ENCODE measurements at places on chromosomes 2 and 18.
A peak's percentile ranks its signal among the peaks of the same experiment; 100 is the strongest.

- DNase-seq = no peak
- no peak overlapping the region for H3K27ac ChIP-seq
- H3K36me3 ChIP-seq = no peaks in the 10 kb centered on the region
- no peaks in the 10 kb centered on the region for H3K27me3 ChIP-seq
- no peak overlapping the region for H3K4me3 ChIP-seq
Observed at GRCh38 chr2:38650717-38651116, 15.2 kb upstream of the GALM start.

DNA sequence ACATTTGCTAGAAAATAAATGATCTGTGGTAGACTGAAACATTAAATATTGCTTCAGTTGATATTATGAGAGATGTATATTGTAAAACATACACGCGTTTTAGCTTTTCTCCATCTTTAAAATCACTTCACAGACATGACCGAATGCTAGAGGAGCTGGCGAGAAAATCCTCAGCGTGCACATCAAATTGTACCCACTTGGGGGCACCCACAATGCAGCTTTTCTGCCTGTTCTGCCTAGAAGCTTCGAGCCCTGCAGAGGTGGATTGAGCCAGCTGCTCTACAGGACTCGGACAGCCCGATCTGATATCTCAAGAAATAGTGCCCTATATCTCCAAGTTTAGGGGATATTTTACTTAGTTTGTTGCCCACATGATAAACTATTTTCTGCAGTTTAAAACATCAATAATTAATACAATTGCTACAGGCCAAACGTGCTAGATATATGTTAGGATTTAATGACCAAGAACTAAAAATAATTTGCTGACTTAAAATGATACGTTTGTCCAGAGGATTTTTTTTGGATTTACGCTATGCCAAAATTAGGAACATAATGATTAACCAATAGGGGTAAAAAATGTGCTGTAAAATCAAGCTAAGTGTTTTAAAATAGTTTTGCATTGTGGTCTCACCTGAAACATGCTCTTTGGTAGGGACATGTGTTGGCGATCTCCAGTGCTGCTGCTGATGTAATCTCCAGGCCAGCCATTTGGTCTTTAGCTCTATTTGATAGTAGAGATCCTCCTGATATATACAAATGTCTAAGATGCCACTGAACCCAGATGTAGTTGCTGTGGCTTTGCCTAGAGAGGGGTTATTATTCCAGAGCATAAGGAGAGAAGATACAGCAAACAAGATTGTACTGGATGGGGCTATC, 22.3 kb upstream of the ATP5MC3 start:
- H3K4me3 ChIP-seq = no peak overlapping the region
- DNase-seq = no peak
- no peaks in the 10 kb centered on the region for H3K36me3 ChIP-seq
- H3K27ac ChIP-seq = no peak overlapping the region

GRCh38 chr2:29255004-29255403, 139.8 kb downstream of the CLIP4 start:
- H3K36me3 ChIP-seq = no peaks in the 10 kb centered on the region

DNA sequence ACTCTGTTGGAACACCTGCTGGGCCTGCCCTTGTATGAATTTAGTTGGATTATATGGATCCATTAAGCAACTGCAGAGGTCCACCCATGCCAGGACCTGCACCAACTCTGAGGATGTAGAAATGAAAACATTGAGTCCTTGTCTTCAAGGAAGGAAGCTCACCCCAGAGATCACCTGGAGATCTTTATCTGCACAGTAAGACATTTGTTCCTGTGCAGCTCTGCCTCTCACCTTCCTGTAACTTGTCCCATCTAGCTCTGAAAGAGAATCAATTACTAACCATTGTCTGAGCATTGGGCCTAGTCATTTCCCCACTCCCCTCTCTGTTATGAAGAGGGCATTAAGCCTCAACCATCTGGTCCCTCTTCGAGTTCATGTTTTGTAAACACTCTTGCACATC, 105.2 kb upstream of the YWHAQ start:
- no peak overlapping the region for H3K27ac ChIP-seq
- no peak overlapping the region for H3K4me3 ChIP-seq
- DNase-seq = no peak
- H3K4me1 ChIP-seq = peaks cover 18% of the 10 kb centered on the region

GRCh38 chr2:226712941-226713340, 86.7 kb downstream of the IRS1 start:
- DNase-seq = no peak
- no peaks in the 10 kb centered on the region for H3K27me3 ChIP-seq
- no peaks in the 10 kb centered on the region for H3K4me1 ChIP-seq
- no peaks in the 10 kb centered on the region for H3K36me3 ChIP-seq
- H3K27ac ChIP-seq = no peak overlapping the region
- no peak overlapping the region for H3K4me3 ChIP-seq

DNA sequence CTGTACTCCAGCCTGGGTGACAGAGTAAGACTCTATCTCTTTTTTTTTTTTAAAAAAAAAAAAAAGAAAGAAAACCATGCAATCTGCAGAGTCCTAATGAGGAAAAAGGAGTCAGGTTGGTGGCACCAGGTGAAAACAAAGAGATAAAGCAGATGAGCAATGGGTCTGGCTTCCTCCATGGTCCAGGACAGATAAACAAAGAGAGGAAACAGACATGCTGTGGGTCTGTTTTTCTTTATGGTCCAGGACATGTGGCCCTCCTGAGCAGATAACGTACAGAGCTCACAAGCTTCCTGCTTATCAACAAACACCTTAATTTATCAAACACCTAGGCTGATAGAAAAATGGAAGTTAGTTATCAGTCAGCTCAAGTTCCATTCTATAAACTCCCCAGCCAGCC, 24.4 kb upstream of the TUBB6 start:
- H3K27ac ChIP-seq = no peak overlapping the region
- H3K27me3 ChIP-seq = peaks cover 16% of the 10 kb centered on the region
- no peaks in the 10 kb centered on the region for H3K36me3 ChIP-seq
- no peak for DNase-seq
- H3K4me1 ChIP-seq = peaks cover 12% of the 10 kb centered on the region

GRCh38 chr18:57438743-57439608, 3.8 kb downstream of the ONECUT2 start:
- H3K4me3 ChIP-seq = no peak overlapping the region
- H3K36me3 ChIP-seq = no peaks in the 10 kb centered on the region
- H3K27me3 ChIP-seq = peaks cover 44% of the 10 kb centered on the region
- H3K27ac ChIP-seq = no peak overlapping the region
- DNase-seq = no peak
- peaks cover 25% of the 10 kb centered on the region for H3K4me1 ChIP-seq

GRCh38 chr18:24248359-24248758, 109.5 kb downstream of the CABYR start:
- no peak for DNase-seq
- no peak overlapping the region for H3K27ac ChIP-seq

- no peak for DNase-seq
- no peak overlapping the region for H3K4me3 ChIP-seq
- no peaks in the 10 kb centered on the region for H3K27me3 ChIP-seq
- H3K27ac ChIP-seq = no peak overlapping the region
- H3K36me3 ChIP-seq = no peaks in the 10 kb centered on the region
- no peaks in the 10 kb centered on the region for H3K4me1 ChIP-seq
Observed at GRCh38 chr2:6148882-6149281, 456.7 kb downstream of the SOX11 start.

- no peak for DNase-seq
- H3K36me3 ChIP-seq = no peaks in the 10 kb centered on the region
- H3K4me3 ChIP-seq = no peak overlapping the region
- H3K27me3 ChIP-seq = no peaks in the 10 kb centered on the region
- H3K4me1 ChIP-seq = no peaks in the 10 kb centered on the region
Observed at GRCh38 chr2:184728411-184728810, 130.1 kb downstream of the ZNF804A start.

GRCh38 chr2:66185497-66186054, 249.3 kb upstream of the MEIS1 start:
- no peak overlapping the region for H3K4me3 ChIP-seq
- no peak for DNase-seq
- H3K36me3 ChIP-seq = no peaks in the 10 kb centered on the region
- peak overlapping the region; percentile 78 for H3K27ac ChIP-seq
- no peaks in the 10 kb centered on the region for H3K27me3 ChIP-seq

GRCh38 chr2:237691029-237691907, 63.9 kb downstream of the LRRFIP1 start:
- no peaks in the 10 kb centered on the region for H3K27me3 ChIP-seq
- peak overlapping the region; percentile 99 for H3K27ac ChIP-seq
- H3K4me1 ChIP-seq = peaks cover 71% of the 10 kb centered on the region
- DNase-seq = no peak

DNA sequence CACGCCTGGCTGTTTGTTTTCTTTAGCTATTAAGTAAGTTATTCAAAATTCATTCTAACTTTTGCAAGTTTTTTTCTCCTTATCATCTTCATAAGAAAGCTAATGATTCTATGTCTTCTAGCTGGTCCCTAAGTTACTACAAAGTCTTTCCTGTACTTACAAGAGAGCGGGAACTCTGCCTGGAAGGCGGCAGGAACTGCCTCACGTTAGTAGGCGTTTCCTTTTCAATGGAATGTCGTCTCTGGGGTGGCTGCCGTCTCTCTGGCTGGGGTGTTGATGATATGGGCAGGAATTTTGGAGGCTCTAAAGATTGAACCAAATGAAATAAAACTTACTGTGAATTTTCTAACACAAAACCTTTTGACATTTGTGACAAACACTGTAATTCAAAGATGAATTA, 55.5 kb downstream of the PRELID3A start:
- no peaks in the 10 kb centered on the region for H3K27me3 ChIP-seq
- H3K4me3 ChIP-seq = no peak overlapping the region
- no peak overlapping the region for H3K27ac ChIP-seq
- no peaks in the 10 kb centered on the region for H3K4me1 ChIP-seq
- H3K36me3 ChIP-seq = no peaks in the 10 kb centered on the region

DNA sequence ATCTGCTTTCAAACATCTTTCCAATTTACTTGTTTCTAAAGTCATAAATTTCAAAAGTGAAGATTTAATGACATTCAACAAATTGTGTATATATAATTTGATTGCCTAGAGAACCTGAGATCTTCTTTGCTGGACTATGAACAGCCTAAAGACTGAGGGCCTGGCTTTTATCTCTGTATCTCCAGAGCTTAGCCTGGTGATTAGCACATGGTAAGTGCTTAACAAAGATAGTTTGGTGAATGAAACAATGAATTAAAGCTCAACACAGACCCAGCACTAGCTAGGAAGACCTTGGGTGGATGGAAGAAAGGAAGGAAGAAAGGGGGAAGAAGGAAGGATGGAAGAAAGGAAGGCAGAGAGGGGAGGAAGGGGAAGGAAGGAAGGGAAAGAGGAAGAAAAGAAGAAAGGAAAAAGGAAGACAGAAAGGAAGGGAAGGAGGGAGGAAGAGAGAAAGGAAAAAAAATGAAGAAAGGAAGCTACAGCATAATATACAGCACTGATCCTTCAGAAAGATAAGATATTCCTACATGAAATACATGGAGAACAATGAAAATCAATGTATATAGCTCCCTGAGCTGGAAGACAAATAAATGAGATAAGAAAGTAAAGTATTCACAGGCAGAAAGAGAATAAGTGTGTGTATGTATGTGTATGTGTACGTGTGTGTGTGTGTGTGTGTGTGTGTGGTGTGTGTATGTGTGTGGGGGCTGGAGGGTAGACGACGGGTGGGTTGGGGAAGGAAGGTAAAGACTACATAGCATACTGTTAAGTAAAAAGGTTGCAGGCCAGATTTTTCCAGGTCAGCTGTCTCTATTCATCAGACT, 318.2 kb downstream of the TNS1 start:
- no peaks in the 10 kb centered on the region for H3K36me3 ChIP-seq
- peaks cover 20% of the 10 kb centered on the region for H3K4me1 ChIP-seq
- DNase-seq = no peak
- H3K4me3 ChIP-seq = no peak overlapping the region
- peak overlapping the region; percentile 87 for H3K27ac ChIP-seq

GRCh38 chr2:96636551-96637171, 1.5 kb downstream of the KANSL3 start:
- H3K36me3 ChIP-seq = no peaks in the 10 kb centered on the region
- H3K27me3 ChIP-seq = no peaks in the 10 kb centered on the region
- peaks cover 21% of the 10 kb centered on the region for H3K4me1 ChIP-seq
- no peak for DNase-seq
- H3K4me3 ChIP-seq = peak overlapping the region; percentile 70

DNA sequence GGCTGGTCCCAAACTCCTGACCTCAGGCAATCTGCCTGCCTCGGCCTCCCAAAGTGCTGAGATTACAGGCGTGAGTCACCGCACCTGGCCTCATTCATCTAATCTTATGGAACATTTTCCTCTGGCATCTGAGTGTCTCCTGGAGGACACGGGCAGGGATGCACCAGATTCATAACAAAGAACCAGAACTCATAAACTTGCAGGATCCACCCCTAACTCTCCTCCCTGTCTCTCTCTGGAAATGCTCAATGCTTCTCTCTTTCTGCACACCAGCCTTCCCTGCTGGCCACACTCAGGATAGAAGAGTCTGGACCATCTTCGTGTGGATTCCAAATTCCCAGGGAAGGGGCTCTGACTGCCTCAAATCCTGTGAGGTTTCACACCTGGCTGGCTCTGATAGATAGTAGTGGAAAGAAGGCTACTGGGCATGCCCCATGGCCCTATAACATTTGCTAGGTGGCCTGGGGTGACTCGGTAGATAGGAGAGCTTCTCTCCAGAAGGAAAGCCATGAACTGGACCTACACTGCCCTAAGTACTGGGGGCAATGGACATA, 483.2 kb upstream of the GYPC start:
- H3K4me3 ChIP-seq = no peak overlapping the region
- no peaks in the 10 kb centered on the region for H3K27me3 ChIP-seq

- H3K36me3 ChIP-seq = no peaks in the 10 kb centered on the region
- no peaks in the 10 kb centered on the region for H3K27me3 ChIP-seq
- no peak for DNase-seq
- H3K4me3 ChIP-seq = no peak overlapping the region
Observed at GRCh38 chr2:144084114-144084661, 435.7 kb downstream of the ZEB2 start.

DNA sequence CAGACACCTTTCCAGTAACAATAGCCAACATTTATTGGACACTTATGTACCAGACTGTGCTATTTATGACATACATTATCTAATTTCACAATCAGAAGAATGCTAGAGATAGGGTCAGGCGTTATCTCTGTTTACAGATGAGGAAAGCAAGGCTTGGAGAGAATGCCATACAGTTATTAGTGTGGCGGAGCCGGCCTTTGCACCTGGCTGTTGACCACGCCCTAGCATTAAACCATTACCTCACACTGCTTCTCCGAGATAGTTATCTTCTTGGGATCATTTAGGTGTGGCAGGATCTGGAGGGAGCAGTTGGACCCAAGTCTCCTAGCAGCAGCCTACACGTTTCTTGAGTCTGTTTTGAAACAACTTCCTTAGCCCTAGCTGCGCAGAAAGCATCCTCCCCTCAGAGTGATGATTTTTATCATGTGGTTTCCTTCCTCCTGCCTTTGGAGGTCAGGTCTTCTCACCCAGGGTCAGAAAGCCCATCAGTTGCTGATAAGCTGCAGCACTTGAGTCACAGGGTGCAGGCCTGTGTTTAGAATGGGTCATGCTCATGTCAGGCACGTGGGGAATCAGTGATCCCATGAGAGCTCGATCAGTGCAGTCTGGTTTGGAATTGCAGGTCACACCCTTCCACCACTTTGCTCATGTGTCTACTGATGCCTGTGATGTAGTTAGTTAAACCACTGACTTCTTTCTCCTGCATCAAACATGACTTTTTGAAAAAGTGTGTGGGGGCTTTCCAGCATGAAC, 118.2 kb downstream of the SPTBN1 start:
- DNase-seq = no peak
- H3K4me3 ChIP-seq = no peak overlapping the region
- no peaks in the 10 kb centered on the region for H3K27me3 ChIP-seq
- H3K27ac ChIP-seq = peak overlapping the region; percentile 85

Data from esophagus squamous epithelium (tissue), 5 donors.